Naive thymus-derived CD8-positive, alpha-beta T cell (primary cell): ENCODE measurements at places on chromosomes 3 and 15. TPM values are rescaled to one million over a fixed set of nuclear protein-coding genes. Genes with fewer than 3 reads are reported as not detected.

DNA sequence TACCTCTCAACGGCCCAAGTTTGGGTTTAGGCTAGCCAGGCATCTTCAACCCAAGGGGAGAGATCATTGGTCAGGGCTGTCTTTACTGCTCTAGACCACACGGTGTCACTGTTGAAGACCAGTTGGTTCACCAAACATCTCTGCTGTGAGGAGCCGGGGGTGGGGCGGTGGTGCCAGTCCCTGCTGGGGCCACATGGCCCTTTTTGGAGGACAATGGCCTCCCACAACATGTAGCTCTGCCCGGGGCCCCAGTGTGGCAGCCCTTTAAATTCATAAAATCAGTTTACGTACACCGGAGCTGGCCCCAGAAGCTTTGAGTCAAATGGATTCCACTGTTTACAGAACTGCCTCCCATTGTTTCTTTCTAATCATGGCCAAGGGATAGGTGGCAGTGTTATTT lies 19.1 kb upstream of the TM4SF18 start:
- no peak overlapping the region for H3K4me3 ChIP-seq
- no peaks in the 10 kb centered on the region for H3K4me1 ChIP-seq
- H3K27me3 ChIP-seq: peaks cover 3% of the 10 kb centered on the region
- no peaks in the 10 kb centered on the region for H3K36me3 ChIP-seq
- no peak overlapping the region for H3K27ac ChIP-seq

DNA sequence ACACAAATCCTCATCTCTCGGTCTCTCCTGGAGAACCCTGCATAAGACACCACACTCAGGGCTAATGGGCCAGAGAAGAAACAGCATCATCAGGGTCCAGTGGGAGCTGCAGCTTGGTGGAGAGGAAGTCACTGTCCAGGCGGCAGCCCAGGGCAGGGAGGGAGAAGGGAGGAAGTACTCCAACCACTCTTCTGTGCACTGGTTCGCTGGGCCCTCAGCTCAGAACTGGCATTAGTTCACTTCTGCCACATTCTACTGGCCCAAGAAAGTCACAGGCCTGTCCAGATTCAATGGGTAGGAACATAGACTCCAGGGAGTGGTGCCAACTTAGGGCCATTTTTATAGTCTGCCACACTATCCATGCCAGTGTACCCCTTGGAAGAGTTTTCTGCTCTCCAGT lies 169.0 kb downstream of the ABHD5 start:
- no peak overlapping the region for H3K27ac ChIP-seq
- H3K36me3 ChIP-seq: no peaks in the 10 kb centered on the region
- no peak overlapping the region for H3K4me3 ChIP-seq
- H3K27me3 ChIP-seq: peaks cover 27% of the 10 kb centered on the region
- no peak for DNase-seq

GRCh38 chr15:92848852-92849598 lies 51.1 kb upstream of the CHD2 start:
- peaks cover 73% of the 10 kb centered on the region for H3K4me1 ChIP-seq
- no peaks in the 10 kb centered on the region for H3K36me3 ChIP-seq
- H3K27ac ChIP-seq: peak overlapping the region; percentile 91
- H3K27me3 ChIP-seq: no peaks in the 10 kb centered on the region

DNA sequence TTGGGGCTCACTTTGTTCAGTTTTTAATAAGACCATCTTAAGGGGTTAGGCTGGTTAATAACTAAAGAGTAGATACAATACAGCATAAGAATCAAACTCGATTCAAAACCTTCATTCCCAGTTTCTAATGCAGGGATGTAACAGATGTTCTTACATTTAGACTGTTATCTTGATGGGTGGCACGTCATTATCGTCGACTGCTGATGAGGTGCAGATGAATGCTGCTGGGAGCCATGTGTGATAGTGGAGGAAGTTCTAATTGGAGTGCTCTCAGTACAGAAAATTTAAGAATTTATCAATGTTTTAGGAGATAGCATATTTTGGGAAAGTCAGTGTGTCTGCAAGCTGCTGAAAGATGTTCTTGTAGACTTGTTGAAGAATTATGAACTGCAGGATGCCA lies 331.5 kb downstream of the PTPRG start:
- DNase-seq: no peak
- no peak overlapping the region for H3K27ac ChIP-seq
- no peaks in the 10 kb centered on the region for H3K36me3 ChIP-seq
- H3K4me3 ChIP-seq: no peak overlapping the region

DNA sequence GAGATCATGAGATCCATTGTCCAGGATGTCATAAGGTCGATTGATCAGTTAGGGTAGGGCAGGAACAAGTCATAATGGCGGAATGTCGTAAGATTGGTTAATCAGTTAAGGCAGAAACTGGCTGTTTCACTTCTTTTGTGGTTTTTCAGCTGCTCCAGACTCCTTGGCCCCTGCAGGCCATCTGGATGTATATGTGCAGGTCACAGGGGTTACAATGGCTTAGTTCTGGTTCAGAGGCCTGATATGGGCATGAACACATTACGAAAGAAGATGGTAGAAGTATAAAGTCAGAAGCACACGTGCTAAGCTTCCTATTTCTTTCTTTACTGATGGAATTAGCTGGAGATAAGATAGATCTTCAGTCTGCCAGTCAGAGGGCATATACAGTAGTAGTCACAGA lies 315.4 kb upstream of the LRRC3B start:
- no peak for DNase-seq
- no peak overlapping the region for H3K4me3 ChIP-seq
- peaks cover 2% of the 10 kb centered on the region for H3K4me1 ChIP-seq
- H3K36me3 ChIP-seq: no peaks in the 10 kb centered on the region
- no peaks in the 10 kb centered on the region for H3K27me3 ChIP-seq
- no peak overlapping the region for H3K27ac ChIP-seq

DNA sequence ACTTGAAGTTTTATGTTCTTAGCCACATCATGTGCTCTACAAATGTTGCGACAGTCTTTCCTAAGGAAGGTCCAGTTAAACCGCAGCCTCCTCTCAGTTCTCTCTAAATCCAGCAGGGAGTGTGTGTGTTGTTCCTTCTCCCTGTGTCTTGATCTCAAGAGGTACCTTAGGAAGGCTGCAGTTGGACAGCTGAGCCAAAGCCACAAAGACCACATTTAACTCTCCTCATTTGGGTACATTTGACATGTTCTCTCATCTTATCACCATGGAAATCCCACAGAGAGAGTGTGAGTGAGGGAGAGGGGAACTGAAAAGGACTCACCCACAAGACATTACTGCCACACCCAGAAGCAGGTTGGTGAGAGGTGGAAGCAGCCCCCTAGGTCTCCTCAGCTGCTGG lies 79.5 kb downstream of the CD200R1L start:
- no peak overlapping the region for H3K4me3 ChIP-seq
- H3K36me3 ChIP-seq: no peaks in the 10 kb centered on the region
- peaks cover 3% of the 10 kb centered on the region for H3K4me1 ChIP-seq
- no peak overlapping the region for H3K27ac ChIP-seq

GRCh38 chr3:104887069-104887468 lies 479.6 kb upstream of the ALCAM start:
- H3K27me3 ChIP-seq: no peaks in the 10 kb centered on the region
- H3K36me3 ChIP-seq: no peaks in the 10 kb centered on the region
- H3K27ac ChIP-seq: no peak overlapping the region
- no peaks in the 10 kb centered on the region for H3K4me1 ChIP-seq

- H3K36me3 ChIP-seq: peaks cover 4% of the 10 kb centered on the region
- H3K27me3 ChIP-seq: no peaks in the 10 kb centered on the region
- peaks cover 6% of the 10 kb centered on the region for H3K4me1 ChIP-seq
- no peak overlapping the region for H3K27ac ChIP-seq
Measured at GRCh38 chr3:177676947-177677587, 479.8 kb upstream of the TBL1XR1 start.

- no peak overlapping the region for H3K4me3 ChIP-seq
- H3K36me3 ChIP-seq: peaks cover 20% of the 10 kb centered on the region
- H3K27me3 ChIP-seq: peaks cover 30% of the 10 kb centered on the region
- no peaks in the 10 kb centered on the region for H3K4me1 ChIP-seq
- no peak overlapping the region for H3K27ac ChIP-seq
Measured at GRCh38 chr3:13746385-13746784, 133.5 kb downstream of the WNT7A start.

DNA sequence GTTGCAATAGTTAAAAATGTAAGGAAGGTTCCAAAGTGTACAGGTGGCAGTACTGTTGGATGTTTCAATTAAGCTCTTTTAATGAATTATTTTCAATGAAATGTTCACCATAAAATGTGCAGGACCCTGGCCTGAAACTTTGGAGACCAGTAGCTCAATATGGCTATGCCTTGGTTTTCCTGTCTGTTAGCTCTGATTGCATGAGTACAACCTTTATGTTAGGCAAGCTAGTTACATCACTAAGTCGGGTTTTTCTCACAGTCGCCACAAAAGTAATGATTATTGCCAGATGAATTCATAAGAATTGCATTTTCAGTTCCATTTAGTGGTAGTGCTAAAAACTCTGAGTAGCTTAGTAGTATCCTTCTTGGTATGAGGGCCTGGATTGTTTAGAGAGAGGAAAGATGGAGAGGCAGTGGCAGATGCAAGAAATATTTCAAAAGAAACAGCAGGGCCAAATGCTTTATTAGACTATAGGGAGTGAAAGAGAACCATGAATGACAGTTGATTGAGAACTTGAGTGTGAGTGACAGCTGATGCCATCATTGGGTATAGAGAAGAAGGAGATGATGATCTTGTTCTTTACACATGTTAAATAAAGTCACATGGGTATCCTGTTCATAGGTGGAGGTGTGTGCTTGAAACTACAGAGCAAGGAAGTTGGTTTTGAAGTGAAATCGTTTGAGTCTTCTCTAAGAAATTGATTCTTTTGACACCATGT lies 109.5 kb downstream of the AKAP13 start:
- H3K36me3 ChIP-seq: peaks cover 22% of the 10 kb centered on the region
- H3K27ac ChIP-seq: peak overlapping the region; percentile 55
- H3K27me3 ChIP-seq: no peaks in the 10 kb centered on the region

GRCh38 chr15:90903733-90904536 lies 833 bp downstream of the MAN2A2 start:
- peak overlapping the region; percentile 89 for H3K27ac ChIP-seq
- peak overlapping the region; percentile 82 for H3K4me3 ChIP-seq
- no peaks in the 10 kb centered on the region for H3K36me3 ChIP-seq
- no peak for DNase-seq

GRCh38 chr3:197444793-197445379 lies 110.9 kb downstream of the BDH1 start:
- DNase-seq: no peak
- H3K4me3 ChIP-seq: peak overlapping the region; percentile 17
- H3K27ac ChIP-seq: peak overlapping the region; percentile 90
- no peaks in the 10 kb centered on the region for H3K36me3 ChIP-seq
- H3K4me1 ChIP-seq: peaks cover 31% of the 10 kb centered on the region

DNA sequence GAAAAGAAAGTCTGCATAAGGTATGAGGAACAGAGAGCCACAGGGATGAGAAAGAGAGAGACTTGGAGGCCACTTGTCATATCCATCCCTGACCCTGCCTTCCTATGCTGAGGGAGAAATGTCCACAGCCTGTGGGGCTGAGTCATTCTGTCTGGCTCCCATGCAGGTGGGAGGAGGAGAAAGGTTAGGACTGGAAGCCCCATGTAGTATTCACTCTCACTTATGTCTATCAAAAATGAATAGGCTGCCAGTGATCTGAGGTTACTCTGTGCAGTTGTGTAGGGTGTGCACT lies 71.3 kb downstream of the RAB11A start:
- no peak overlapping the region for H3K27ac ChIP-seq
- H3K4me1 ChIP-seq: peaks cover 3% of the 10 kb centered on the region
- H3K4me3 ChIP-seq: no peak overlapping the region
- no peak for DNase-seq
- H3K36me3 ChIP-seq: no peaks in the 10 kb centered on the region

DNA sequence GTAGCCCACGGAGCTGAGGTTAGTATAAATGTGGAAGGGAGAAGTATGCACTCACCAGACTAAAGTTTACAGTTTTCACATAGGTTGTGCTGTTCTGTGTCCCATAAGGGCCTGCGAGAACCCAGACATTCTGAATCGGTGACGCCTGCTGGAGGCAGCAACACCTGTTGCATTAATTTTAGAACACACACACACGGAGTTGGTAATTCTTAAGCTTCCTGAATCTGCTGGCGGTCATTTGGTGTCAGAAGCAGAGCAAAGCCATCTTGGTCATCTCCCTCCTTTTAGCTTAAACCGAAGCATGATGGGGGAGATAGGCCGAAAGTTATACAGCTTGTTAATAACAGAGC lies 41.1 kb upstream of the AP3B2 start:
- peak overlapping the region; percentile 99 for H3K27ac ChIP-seq
- peak; percentile 11 for DNase-seq
- H3K36me3 ChIP-seq: peaks cover 17% of the 10 kb centered on the region
- H3K4me1 ChIP-seq: peaks cover 62% of the 10 kb centered on the region
- no peaks in the 10 kb centered on the region for H3K27me3 ChIP-seq
- peak overlapping the region; percentile 100 for H3K4me3 ChIP-seq

GRCh38 chr3:71428841-71429596 lies 154.5 kb downstream of the FOXP1 start:
- no peaks in the 10 kb centered on the region for H3K27me3 ChIP-seq
- H3K4me1 ChIP-seq: peaks cover 59% of the 10 kb centered on the region
- peak overlapping the region; percentile 98 for H3K27ac ChIP-seq
- peak overlapping the region; percentile 79 for H3K4me3 ChIP-seq
- peaks cover 28% of the 10 kb centered on the region for H3K36me3 ChIP-seq
- no peak for DNase-seq

DNA sequence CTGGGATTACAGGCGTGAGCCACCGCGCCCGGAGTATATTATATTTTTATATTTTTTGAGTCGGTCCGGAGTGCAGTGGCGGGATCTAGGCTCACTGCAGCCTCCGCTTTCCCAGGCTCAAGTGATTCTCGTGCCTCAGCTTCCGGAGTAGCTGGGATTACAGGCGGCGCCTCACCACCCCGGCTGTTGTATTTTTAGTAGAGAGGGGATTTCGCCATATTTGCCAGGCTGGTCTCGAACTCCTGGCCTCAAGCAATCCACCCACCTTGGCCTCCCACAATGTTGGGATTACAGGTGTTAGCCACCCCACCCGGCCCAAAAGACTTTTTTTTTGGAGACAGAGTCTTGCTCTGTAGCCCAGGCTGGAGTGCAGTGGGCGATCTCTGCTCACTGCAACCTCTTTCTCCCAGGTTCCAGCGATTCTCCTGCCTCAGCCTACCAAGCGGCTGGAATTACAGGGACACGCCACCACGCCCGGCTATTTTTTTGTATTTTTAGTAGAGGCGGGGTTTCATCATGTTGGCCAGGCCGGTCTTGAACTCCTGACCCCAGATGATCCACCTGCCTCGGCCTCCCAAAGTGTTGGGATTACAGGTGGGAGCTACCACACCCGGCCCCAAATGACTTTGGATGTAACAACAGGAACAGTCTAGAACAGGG lies 1.0 kb downstream of the ZNF589 start:
- DNase-seq: peak; percentile 8
- no peaks in the 10 kb centered on the region for H3K27me3 ChIP-seq
- H3K4me3 ChIP-seq: peak overlapping the region; percentile 86
- H3K4me1 ChIP-seq: peaks cover 22% of the 10 kb centered on the region

DNA sequence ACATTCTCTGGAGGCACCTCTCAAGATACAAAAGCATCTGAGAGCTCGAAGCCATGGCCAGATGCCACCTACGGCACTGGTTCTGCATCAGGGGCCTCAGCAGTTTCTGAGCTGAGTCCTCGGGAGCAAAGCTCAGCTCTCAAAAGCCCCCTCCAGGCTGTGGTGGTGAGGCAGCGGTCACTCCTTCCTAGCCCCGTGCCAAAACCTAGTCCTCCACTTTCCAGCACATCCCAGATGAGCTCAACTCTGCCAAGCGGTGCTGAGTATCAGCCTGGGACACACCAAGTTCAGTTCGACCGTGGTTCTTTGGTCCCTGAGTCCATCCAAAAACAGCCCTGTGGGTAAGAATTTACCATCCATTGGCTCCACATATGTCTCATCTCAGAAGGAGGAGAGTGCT lies 79.3 kb upstream of the STT3B start:
- H3K36me3 ChIP-seq: no peaks in the 10 kb centered on the region
- H3K4me1 ChIP-seq: peaks cover 14% of the 10 kb centered on the region
- DNase-seq: no peak
- no peaks in the 10 kb centered on the region for H3K27me3 ChIP-seq

Gene P2RY14
- not detected for total RNA-seq

Gene CFAP100
- not detected for total RNA-seq

Gene SLC35G2
- total RNA-seq: not detected

Gene MB21D2
- total RNA-seq: 1.4 TPM
